ENCODE measurements at places on chromosomes 12 and 14.

- no peak for ATAC-seq
Observed at GRCh38 chr12:67545298-67545697, 103.2 kb upstream of the DYRK2 start.

DNA sequence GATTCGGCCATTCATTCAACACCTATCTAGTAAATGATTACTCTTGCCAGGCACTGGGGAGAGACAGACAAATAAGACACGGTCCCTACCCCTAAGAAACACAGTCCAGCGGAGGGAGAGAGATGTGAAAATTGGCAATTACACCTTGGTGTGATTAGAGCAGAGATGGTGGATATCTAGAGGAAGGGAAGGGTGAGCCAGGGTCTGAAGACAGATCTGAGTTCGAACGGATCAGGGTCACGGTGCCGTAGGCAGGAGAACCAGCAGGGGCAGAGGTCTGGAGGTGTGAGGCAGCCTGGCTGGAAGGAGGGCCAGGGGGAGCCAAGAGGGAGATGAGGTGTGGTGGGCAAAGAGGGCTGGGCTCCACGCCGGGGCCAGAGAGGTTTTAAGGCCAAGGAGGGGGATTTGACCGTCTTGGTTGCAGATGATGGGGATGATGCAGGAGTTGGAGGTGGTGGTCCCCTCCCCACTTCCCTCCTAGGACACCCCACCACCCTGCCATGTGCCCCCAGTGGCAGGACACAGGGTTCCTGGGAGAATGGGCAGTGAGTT is 27.1 kb downstream of the FAM222A start:
- ATAC-seq: no peak

DNA sequence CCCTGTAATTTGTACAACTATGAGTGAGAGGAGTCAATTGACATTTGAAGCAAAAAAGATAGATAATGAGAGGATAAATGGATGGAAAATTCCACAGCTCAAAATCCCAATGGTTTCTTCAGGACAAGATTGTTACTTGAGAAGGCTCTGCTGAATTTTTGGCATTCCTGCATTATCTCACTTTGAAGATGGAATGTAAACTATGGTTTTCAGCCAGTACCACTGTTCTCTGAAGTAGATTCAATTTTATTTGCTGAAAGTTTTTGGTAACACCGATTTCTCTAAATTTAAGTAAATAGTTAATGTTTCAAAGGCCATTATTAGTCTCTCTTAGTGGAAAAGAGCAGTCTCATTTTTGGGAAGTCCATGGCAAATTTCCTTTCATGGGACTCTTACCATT is 121.9 kb upstream of the SLC38A2 start:
- peak; percentile 84 for ATAC-seq

- ATAC-seq: no peak
Observed at GRCh38 chr14:24249230-24250021, 7.0 kb upstream of the TINF2 start.

DNA sequence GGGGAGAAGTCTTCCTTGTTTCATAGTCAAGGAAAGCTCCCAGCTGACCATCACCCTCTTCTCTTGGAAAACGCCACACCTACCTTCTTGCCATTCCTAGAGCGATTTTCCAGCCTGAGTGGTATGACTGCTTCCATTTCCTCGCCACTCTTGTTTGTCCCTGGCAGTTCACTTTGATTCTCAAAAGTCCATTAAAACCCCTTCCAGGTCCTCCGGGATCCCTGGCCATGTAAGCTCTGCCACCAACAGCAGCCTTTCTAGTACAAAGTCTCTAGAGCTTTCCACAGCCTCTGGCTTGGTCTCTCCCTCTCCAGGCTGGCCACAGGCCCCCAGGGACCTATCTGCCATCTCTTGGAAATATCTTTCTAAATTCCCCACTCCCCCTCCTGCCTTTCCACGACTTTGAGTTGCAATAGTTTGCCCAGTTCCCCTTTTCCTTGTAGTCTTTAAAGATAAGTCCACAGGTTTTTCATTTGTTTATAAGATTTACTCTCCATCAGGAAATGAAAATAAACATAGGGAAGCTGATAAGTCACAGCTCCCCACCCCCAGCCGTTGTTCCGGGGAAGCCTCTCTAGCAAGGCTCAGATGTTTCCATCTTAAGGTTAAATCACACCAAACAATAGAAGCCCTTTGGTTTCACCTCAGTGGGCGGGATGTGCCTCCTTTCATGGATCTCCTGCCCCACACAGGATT is 42.9 kb upstream of the SINHCAF start:
- no peak for ATAC-seq

DNA sequence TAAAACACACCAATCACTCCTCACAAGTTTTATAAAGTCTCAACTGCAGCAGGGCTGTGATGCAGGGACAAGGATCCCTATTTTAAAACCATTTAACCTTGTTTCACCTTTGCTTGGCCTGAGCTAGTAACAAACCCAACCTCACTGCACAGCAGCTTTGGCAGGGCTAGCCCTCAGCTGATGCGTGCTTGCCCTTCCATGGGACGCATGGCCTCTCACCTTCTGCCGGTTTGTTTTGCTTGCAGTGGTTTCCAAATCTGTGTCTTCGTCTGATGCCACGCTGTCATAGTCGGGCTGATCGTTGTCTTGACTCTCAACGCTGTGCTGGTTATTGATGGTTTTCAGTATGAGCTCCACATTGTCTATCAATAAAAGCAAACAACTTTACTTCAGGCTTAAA is 43.3 kb downstream of the GIT2 start:
- ATAC-seq: no peak

- no peak for ATAC-seq
Observed at GRCh38 chr14:88199882-88200281, 123.2 kb downstream of the KCNK10 start.

DNA sequence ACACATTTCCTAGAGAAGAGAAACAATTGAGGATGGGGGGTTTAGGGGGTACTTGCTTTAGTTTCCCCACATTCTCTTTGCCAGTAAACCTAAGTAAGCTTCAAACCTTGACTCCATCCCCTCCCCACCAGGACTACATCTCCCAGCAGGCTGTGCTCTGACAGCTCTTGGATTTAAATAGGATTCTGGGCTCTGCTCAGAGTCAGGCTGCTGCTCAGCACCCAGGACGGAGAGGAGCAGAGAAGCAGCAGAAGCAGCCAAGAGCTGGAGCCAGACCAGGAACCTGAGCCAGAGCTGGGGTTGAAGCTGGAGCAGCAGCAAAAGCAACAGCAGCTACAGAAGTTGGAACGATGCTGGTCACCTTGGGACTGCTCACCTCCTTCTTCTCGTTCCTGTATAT is 20.6 kb downstream of the RDH12 start:
- ATAC-seq: peak; percentile 87

DNA sequence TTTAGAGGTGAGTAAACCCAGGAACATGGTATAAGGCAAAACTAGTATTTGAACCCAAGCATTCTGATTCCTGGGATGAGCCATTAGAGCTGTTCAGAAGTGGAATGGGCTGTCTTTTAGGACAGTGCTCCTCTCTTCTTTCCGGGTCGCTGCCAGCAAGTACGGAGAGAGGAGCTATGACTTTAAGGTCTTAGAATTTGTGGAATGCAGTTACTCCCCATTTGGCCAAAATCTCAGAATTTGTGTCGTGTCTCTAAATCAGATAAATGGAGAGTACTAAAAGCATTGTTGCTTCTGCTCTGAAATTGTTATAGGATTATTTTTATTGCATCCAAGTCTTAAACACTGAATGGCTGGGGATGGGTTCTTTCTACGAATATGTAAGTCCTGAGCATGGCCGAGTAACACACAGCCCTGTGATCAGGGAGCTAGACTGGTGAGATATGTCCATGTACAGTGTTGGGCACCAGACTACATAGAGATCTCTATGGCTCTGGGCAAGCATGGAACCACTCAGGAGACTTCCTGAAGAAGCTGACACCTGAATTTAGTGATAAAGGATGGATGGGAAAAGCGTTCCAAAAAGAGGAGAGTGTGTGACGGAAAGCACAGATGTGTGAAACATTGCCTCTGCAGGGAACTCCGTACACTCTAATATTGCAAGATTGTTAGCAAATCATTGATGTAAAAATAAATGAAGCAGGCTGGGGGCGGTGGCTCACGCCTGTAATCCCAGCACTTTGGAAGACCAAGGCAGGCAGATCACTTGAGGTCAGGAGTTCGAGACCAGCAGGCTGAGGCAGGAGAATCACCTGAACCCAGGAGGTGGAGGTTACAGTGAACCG is 184.7 kb downstream of the SRGAP1 start:
- ATAC-seq: peak; percentile 86

DNA sequence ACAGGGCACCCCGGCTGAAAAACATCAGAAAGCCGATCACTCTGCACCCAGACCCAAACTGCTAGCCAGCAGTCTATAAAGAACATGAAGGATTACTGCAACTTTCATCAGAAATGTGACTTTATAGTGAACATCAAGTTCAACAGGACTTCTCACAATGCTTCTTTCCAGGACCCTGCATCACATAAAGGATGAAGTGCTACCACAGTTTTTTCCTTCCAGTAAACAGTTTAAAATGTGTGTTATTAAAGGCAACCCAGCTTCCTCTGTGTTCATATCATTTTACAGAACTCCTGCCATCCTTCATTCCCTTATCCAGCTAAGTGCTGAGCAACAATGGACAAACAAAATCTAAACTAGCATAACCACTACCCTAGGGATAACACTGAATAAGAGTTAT is 280.3 kb upstream of the DIO2 start:
- no peak for ATAC-seq

DNA sequence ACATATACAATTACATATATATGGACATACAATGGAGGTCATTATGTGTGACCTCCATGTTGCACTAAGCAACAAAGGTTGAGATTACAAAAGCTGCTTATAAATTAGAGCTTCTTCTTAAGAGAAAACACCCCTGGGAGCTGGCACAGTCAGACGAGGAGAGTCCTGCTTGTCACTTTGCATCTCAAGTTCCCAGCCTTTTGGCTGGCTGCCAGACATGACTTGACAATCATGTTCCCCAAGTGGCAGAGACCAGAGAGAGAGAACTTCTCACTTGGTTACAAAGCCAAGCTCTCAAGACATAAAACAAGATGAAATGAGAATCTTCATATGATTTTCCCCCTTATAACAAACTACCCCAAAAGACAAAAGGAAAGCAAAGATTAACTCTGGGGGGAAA is 8.5 kb upstream of the SYNJ2BP start:
- no peak for ATAC-seq

GRCh38 chr12:22374508-22374907 is 40.0 kb upstream of the ST8SIA1 start:
- ATAC-seq: no peak

DNA sequence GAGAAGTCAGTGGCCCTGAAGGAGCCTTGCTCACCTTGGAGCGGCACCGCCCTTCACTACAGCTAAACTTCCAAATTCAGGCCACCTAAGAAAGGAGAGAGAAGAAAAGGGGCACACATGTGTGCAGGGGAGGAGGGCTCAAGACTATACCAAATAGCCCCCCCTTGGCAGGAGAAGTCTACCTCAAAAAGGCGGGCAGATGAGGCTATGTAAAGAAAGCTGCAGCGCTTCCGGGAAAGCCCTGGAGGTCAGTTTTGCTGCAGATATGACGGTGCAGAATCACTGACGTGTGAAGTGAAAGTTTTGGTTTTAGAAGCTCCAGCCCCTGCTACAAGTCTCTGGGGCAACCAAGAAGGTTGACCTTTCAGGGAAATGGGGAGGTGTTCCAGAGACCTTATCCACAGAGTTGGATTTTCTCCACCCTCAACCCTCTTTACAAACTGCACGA is 48.2 kb upstream of the PNMA1 start:
- ATAC-seq: no peak

DNA sequence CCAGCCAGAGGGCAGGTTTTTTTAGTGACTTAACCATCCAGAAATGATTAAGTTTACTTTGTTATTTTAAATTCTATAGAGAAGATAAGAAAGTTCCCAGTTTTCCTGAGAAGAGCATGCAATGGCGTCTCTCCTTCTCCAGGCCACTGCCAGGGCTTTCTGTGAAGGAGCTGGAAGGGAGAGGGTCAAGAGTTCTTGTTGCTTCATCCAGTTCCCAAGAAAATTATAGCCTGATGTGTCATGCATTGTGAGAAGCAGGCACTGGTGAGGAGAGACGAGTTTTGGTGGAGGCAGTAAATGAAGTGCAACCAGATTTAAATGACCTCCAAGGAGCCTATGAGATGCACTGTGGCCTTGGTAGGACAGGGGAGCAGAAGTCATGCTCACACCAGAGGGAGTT is 14.2 kb downstream of the ELK3 start:
- peak; percentile 13 for ATAC-seq

DNA sequence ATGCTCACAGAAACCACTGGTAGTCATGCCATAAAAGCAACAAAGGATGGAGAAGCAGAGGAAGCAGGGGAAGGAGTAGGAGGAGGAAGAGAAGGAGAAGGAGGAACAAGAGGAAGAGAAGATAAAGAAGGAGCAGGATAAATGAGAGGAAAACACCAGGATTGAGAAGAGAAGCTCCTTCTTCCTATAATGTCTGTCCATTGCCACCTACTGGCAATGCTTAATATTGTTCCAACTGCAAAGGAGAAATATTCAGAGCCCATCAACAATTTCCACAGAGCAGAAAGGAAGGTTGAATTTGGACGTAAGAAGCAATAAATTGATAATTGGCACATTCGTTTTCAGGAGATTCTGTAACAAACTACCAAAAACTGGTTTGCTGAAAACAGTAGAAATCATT is 898.4 kb downstream of the SLC16A7 start:
- 0 out of 3 replicates have a peak, but pooled peaks have one; percentile 53 for ATAC-seq

DNA sequence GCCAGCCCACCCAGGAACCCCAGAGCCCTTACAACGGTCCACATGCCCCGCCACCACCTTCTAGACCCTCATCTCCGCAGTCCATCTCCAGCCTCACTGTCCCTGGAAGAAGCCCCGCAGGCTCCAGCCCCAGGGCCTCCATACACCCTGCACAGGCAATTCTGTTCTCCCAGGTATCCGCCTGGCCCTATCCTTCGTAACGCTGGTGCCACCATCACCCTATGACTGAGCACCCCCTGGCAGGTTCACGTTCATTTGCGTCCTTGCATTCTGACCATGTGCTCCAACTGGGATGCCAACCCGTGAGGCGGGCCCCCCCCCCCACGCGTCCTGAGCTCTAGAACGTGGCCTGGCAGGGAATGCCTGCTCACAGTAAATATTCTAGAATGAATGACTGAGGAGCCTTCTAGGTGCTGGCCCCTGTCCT is 675 bp upstream of the SCARB1 start:
- no peak for ATAC-seq

- ATAC-seq: no peak
Observed at GRCh38 chr12:12682284-12682683, 13.7 kb downstream of the GPR19 start.

Measured in SK-N-SH treated with all-trans-retinoic acid at 6 μM for 48 hours (cell line).